Hematopoietic multipotent progenitor cell treated with erythropoietin and hydrocortisone succinate and interleukin-3 and kit ligand, for 6 days (in vitro differentiated cells): ENCODE measurements at places on chromosomes 7 and 10.

- no peak for DNase-seq
Observed at GRCh38 chr7:80008039-80008438, 126.6 kb upstream of the GNAI1 start.

DNA sequence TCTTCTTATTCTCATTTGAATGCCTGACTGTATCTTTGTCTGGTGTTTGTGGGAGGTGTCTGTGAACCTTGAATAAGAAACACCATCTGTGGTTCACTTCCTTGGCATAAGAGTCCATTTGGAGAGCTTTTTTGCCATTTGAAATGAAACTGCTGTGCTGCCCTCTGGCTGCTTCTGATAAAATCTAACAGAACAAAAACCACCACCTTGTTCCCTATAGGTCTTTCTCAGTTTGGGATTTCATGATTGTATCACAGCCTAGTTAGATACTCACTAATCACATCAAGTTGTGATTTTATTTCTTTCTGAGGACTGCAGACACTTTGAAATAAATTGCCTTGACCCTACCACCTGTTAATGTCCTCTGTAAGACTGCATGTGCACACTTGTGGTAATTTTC is 102.7 kb upstream of the FAM13C start:
- no peak for DNase-seq

DNA sequence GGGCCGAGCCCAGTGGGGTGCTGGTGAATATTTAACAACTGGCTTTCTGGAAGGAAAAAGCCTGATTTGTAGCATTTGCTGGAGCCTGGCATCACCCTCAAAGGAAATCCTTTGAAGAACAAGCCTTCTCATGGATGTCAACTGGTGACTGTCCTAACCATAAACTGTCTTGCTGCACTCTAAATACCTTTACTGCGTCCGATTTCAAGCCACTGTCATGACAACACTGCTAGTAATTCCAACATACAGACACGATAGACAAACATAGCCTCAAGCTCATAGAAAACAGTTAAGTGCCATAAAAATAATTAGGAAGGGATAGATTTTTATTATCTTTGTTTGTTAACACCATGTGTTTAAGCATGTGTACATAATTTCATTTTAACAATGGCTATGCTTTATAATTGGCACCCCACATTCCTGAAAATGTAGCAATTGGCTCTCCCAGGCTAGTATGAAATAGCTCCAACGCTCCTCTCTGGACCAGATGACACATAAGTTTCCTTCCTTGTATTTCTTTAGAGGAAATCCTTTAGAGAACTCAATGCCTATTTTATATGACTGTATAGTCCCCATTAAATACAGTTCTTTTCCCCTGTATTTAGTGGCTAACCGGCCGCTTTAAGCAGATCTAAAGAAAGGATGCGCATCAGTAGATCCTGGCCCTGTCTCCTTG is 273.4 kb downstream of the PRPF18 start:
- DNase-seq = no peak

DNA sequence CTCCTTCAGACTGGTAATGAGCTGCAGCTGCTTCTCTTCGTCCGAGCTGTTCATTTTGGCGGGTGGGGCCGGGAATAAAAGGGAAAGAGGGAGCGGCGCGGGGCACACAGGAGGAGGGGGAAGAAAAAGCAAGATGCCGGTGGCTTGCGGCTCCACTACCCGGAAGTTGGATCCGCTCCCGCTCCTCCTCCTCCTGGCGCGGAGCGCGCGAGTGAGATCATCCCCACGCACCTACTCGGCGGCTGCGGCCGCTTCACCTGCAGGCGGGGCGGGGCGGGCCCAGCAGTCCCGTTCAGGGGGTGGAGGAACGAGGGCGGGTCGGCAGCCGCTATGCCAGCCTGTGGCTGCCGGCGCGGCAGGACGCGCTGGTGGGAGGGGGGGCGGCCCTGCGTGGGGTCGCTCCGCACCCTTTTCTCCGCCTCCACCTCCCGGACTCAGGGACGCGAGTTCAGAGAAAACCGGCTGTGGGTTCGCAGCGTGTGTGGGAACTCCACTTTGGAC is at the start of gene SHTN1:
SHTN1 (minus strand) TSS at position 162 of the 501 bp plus-strand sequence; CDS start at position 54, 108 bp downstream.
- DNase-seq = peak; percentile 40

DNA sequence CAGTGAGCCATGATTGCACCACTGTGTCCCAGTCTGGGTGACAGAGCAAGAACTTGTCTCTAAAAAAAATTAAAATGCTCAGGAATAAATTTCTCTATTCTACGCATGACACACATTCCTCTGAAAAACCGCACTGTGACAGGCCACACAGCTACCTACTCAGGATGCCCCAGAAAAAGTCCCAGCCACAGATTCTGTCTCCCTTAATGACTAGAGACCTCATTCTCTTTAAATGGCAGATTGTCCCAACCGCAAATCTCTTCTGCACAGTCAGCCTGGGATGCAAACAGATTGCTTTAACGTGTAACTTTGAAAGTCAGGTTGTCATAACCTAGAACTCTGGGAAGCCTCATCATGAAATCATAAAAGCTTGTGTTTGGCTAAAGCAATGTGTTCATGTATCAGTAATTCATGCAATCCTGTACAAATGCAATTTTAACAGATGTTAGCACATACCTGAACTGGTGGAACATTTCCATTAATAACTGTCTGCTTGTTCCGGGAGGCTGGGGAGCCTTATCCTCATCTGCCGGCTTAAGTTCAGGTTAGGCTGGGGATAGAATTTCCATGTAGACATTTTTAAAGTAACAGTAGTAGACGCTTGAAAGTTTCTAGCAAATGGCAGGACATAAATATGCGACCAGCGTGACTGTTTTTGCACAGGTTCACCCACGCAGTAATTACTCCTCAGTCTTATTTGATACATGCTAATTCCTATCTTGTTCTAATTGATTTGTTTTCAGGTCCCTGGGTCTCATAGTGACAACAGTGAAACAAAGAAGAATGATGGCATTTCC is 26.2 kb upstream of the MSRB2 start:
- no peak for DNase-seq

DNA sequence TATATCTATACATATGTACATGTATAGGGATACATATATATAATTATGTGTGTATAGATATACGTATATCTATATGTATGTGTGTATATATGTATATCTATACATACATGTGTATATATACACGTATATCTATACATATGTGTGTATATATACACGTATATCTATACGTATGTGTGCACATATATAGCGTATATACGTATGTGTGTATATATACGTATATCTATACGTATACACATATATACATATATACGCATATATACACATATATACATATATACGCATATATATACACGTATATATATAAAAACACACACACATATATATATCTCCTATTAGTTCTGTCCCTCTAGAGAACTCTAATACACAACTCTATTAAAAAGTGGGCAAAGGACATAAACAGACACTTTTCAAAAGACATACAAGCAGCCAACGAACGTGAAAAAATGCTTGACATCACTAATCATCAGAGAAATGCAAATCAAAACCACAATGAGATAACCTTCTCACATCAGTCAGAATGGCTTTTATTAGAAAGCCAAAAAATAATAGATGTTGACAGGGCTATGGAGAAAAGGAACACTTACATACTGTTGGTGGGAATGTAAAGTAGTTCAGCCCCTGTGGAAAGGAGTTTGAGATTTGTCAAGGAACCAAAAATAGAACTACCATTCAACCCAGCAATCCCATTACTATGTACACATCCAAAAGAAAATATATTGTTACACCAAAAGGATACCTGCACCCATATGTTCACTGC is 22.0 kb upstream of the TMEM120A start:
- DNase-seq = no peak

DNA sequence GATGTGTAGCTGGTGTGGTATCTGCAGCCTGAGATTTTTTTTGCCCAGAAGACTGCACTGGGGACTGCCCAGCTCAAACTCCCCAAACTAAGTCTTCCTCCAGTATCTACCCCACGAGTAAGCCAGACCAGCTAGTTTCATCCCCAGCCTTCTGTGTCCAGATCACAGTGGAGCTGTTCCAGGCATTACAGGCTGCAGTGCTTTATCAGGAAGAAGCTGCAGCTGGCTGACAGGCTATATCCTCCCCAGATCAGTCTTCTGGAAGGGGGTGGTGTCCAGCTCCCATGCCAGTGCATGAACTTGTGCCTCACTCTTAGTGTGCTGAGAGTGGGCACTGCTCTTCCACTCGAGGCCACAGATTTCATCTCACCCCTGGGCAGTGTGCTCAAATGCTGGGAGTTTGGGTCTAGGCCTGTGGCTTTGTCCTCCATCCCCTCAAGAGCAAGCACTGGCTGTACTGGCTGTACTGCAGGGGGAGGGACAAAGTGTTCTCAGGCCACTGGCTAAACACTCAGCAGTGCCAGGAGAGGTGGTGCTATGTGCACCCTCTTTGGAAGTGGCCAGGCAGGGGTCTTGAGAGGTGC is 679.1 kb upstream of the COBL start:
- DNase-seq = no peak

DNA sequence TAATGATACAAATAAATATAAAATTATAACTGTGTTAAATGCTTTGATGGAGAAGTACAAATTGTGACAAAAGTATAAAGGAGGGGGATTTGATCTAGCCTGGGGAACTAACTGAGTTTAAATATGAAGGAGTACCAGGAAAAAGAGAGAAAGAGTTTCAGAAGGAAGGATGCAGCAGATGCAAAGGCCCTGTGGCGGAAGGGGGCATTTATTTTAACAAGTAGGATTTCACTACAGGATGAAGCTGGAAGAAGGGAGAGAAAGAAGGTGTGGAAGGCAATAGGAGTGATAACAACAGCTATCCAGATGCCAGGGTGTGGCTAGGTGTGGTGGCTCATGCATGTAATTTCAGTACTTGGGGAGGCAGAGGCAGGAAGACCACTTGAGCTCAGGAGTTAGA is 55.8 kb downstream of the AKR1B1 start:
- DNase-seq = no peak

GRCh38 chr7:118109607-118110006 is 74.4 kb upstream of the LSM8 start:
- no peak for DNase-seq
